Tibial nerve (tissue), 4 donors: ENCODE measurements at places on chromosomes 5 and 9.

GRCh38 chr9:34310215-34310614, 18.9 kb downstream of the KIF24 start:
- no peak for DNase-seq

DNA sequence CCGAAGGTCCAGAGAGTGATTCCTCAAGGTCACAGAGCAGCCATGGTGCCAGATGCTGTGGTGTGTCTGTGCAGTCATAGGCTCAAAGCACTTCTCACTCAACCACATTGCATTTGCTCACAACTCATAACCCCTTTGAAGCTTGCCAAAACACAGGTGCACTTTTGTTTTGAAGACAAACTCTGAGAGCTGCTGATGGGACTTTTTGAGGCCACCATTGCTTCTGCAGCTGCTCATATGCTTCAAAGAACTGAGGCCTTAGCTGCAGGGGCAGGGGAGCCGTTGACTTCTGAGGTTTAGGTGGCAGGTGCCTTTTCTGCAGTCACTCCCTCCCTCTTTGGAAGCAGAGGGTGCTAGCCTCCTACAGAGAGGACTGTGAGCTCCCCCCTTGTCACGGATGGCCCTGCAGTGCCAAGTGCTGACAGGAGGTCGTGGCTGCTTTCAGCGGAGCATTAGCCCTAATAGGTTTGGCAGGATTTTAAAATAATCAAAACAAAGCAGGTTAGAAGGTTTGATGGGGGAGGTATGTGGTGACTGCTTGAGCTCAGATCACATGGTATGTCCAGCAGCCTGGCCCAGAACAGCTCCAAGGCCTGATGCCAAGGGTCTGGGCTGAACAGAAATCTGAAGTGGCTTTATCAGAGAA, 232.1 kb downstream of the MAN2A1 start:
- no peak for DNase-seq

GRCh38 chr9:68953771-68954170, 60.1 kb downstream of the PRKACG start:
- no peak for DNase-seq

DNA sequence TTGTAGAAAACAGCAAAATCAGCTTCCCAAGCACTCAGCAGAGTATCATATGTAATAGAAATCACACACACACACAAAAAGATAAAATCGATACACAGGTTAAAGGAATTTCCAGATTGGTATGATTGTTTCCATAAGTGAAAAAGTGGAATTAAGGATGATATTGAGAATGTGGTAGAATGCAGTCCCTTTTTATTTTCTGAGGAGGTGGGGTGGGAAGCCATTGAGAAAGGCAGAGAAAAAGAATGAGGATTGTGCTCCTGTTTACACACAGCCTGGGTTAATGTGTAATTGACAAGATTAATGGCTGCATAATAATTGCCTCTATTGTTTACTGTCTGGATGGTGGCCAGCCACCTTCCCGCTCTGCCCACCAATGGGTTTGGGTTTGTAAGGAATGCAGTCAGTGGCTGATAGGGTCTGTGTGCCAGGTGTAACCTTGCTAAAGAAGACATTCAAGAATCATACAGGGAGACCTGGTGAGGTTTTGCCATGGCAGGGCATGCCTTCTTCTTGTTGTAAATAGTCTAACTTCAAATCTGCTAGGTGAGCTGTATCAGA, 177.2 kb upstream of the MAP3K1 start:
- DNase-seq, result no peak

GRCh38 chr9:25964239-25964638, 286.0 kb upstream of the TUSC1 start:
- DNase-seq, result peak; percentile 35

DNA sequence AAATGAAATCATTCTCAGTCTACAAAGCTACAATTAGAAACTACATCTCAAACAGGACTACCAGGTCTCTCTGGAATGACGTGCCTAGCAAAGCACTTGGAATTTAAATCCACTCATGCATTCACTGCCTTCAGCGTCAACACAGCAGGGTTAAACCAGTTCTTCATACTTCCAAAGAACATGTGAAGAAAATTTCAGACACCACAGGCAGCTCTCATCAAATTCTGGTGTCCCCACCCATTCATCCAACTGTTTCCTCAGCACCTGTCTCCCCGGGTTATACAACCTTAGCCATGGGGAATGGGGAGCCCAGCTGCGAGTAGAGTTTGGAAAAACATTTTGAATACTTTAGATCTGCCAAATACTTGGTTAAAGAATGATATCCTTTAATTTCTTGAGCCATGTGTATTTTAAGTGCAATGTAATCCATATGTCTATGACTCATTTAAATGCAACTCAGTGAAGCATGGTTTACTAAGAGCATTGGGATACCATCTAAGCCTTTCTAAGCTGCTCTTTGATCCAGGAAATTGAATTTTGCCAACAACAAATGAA, 17.5 kb downstream of the ADAM19 start:
- DNase-seq, result no peak

DNA sequence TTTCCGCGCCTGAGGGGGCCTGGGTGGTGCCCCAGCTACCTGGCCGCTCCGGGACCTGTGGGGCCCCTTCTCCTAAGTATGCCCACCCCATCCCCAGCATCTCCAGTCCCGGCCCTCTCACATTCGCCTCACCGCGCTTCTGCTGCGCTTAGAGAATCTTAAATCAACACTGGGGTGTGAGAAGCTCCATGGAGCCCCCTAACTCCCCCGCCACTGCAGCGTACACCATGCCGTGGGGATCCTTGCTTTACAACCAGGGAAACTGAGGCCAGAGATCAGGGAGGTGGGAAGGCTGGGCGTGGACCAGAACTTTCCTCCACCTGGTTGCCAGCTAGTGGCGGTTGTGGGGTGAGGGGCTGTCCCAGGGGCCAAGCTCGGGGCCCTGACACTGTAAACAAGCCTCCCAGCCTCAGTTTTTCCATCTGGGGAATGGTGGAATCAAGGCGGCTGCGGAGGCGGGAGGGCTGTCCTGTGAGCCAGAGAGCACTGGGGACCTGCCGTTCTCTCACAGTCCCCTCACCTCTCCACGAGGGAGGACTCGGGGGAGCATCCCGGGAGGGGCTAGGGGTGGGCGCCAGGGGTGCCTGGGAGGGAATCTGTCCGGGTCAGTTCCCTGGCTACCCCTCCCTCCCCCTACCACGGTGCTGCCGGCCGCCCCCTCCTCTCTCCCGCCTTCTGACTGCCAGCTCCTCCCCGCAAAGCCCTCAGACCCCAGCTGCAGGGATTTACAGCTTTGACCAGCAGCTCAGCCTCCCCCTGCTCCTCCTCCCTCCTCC, 161.2 kb downstream of the C9orf50 start:
- DNase-seq, result no peak

DNA sequence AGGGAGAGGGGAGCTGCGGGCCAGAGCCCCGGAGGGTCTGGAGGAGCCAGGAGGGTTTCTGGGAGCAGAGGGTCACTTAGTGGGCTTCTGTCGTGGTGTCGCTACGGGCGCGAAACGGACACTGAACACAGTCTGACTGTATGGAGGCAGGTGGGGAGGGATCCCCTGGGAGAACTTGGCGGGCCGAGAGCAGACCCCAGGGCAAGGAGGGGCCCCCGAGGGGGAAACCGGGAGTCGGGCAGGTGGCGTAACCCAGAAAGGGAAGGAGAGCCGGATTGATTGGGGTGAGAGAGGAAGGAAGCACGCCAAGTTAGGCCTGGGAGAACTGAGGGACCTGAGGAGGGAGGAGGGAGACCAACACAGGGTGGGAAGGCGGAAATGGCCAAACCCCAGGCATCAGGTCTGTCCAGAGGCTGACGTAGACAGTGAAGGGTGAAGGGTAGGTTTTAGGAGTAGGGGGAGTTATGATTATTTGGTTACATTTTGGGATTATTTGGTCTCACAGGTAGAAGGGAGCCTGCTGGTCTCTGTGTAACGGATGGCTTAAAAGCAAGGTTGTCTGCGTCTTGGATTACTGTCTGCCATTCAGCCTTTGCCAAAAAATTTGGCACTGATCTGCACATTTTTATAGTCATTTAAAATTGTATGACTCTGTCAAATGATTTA, 3.3 kb upstream of the MSMP start:
- no peak for DNase-seq

GRCh38 chr5:10576121-10576789, 12.4 kb downstream of the ANKRD33B start:
- no peak for DNase-seq

DNA sequence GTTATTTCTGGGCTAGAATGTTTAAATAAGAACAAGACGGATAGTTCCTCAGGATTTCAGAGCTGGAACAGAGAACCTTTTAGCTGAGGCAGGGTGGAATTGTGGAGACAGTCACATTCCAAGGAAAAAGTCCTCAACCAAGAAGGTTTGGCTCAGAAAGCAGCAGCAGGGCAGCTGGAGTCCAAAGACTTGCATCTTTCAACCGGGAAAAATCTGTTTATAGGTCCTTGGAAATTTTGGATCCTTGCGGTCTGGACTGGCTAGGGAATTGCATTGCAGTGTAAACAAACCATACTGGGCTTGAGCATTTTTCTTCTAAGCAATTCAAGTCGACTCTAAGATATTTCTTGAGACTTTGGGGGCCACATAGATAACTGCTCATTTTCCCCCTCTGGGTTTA, 40.8 kb upstream of the HMHB1 start:
- no peak for DNase-seq

- no peak for DNase-seq
Measured at GRCh38 chr5:120778491-120779484, 314.7 kb downstream of the PRR16 start.

GRCh38 chr9:24071091-24071490, 245.1 kb upstream of the ELAVL2 start:
- DNase-seq, result no peak

DNA sequence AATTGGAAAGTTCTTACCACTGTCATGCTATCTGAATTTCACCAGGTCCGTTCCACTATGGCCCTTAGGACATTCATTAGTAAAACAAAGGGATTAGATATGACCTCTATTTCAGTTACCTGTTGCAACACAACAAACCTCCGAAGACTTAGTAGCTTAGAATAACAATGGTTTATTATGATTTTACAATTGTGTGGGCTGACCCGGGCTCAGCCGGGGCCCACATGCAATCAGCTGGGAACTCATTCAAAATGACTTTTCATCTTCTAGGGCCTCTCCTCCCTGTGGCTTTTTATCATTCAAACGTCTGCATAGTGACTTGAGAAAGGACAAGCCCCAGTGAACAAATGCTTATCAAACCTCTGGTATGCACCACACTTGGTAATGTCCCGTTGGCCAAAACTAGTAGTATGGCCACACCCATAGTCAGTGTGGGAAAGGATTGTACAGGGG, 2.3 kb upstream of the FBXW11 start:
- DNase-seq, result no peak

DNA sequence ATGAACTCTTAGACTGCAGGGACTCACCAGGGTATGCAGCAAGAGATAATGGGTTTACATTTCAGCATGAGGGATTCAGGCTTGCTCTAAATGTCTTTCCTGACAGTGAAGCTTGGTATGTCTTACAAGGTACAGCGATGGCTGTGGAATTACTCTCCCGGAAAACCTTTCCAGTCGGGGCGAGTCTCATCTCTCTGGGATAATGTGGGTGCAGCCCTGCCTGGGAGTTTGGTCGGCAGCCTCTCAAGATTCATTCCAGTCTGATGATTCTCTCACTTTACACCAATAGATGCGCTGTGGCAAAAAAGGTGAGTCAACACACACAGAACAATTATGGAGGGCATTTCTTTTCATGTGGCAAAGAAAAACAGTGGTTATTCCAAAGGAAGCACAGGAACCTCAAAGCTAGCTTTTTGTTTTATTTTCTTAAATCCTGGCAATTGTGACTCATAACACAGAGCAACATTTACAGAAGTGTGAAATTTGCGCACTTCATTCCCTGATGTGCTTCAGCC, 190.3 kb downstream of the DCP2 start:
- DNase-seq, result no peak

DNA sequence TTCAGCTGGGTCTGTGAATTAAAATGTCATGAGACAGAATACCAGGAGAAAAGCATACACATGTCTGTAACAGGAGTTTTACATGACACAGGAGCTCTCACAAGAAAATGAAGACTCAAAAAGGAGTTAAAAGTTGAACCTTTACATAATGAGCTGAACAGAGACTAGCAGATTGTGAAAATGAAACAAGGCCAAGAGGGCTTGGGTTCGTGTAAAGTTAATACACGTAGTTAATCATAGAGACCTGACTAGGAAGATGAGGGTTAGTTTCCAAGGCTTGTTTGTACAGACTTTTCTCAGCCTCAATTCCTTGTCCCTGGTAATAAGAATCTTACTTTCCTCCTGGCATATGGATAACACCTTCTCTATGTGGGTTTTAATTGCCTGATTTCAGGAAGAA, 1294.0 kb downstream of the MAT2B start:
- DNase-seq, result no peak

GRCh38 chr5:154276973-154277331, 86.4 kb downstream of the GALNT10 start:
- DNase-seq, result peak; percentile 61

DNA sequence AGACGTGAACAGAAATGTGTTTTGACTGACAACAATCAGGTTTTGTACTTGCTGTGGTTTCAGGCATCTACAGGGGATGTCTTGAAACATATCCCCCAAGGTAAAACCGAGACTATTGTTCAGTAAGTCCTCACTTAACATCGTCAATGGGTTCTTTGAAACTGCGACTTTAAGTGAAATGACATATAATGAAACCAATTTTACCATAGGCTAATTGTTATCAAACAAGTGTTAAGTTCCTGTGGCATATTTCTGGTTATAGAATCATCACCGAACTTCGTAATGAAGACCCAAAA, 16.4 kb upstream of the OMD start:
- no peak for DNase-seq

GRCh38 chr9:126526218-126527108, 87.3 kb upstream of the LMX1B start:
- DNase-seq, result no peak

DNA sequence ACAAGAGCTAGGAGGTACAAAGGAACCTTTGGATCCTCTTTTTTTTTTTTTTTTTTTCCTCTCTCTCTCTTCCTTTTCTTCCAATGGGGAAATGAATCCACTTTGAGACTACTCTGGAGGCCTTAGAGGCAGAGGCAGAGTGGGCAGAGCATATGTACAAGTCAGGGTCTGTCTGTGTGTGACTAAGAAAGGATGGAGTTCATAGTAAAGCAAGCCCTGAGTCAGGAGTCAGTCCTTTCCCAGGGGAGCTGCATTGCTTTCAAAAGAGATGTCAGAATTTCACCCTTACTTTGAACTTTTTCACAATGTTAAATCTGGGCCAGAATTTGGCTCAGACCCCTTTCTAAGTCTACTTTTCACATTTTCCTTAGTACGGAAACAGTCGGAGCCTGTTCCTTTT, 792.4 kb upstream of the C9orf72 start:
- DNase-seq, result no peak

- no peak for DNase-seq
Measured at GRCh38 chr9:22240619-22241018, 206.0 kb upstream of the DMRTA1 start.

GRCh38 chr9:75707191-75707590, 183.3 kb upstream of the PCSK5 start:
- no peak for DNase-seq

- no peak for DNase-seq
Measured at GRCh38 chr5:163163858-163164257, 273.5 kb upstream of the CCNG1 start.

GRCh38 chr5:73256862-73257261, 83.9 kb downstream of the TMEM174 start:
- DNase-seq, result no peak
